D341Med (cell line): ENCODE measurements at places on chromosomes 1 and 21.

DNA sequence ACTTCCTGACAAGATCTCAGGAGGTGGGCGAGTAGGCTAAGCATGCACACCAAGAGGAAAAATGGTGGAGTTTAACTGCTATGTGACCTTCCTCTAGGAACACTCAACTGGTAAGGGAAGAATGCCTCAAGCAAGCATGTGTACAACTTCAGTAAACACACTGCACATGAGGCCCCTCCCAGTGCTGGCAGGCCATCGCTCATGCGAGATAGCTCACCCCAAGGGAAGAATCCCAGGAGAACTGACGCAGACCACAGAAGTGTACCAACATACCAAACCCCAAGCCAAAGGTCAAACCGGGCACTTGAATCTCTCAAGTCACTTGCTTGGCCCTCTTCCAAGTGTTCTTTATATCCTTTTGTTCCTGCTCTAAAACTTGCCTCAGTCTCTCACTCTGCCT lies 40.5 kb upstream of the GALNT2 start:
- DNase-seq: no peak

DNA sequence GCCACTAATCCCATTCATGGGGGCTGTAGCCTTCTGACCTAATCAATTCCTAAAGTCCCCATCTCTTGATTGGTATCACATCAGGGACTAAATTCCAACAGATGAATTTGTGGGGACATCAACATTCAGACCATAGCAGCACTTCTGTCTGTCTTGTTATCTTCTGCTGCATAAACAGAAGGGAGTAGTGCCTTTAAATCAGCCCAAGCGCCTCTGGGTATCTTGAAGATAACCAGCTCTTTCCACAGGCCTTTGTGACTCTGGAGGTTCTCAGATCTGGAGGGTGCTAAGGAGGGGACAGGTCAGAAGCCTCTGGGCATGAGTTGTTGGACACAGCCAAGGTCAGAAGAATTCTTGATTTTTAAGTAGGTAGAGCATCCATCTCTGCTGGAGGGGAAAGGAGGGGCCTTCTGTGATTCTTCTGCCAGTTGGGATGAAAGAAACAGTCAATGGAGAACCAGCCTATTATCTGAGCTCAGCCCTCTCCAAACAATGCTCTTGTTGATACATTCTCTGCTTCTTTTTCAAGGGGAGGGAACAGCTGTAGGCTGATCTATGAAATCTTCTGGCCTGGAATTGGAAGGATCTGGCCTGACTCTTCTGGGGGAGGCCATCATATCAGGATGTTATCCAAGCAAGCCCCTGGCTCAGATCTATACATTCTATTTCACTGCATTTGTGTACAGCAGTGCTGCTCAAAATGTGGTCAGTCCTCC lies 31.3 kb upstream of the LRIG2 start:
- DNase-seq: no peak

GRCh38 chr1:215290018-215290417 lies 207.5 kb downstream of the KCNK2 start:
- no peak for DNase-seq

DNA sequence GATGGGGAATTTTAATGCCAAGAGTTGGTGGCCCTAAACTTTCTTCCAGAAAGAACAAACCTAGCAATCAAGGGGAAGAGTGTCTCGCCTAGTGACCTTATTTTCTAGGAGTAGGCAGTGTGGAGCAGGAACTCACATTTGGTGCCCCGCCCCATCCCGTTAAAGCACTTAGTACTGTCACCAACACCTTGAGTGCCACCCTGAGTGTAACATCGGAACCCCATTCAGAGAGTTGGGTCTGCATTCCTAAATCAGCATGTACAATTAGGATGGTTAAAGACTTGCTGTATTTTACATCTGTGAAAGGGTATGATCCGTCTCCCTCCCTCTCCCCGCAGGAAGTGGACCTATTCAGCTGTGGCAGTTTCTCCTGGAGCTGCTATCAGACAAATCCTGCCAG lies 15.5 kb downstream of the ETS2 start:
- no peak for DNase-seq

DNA sequence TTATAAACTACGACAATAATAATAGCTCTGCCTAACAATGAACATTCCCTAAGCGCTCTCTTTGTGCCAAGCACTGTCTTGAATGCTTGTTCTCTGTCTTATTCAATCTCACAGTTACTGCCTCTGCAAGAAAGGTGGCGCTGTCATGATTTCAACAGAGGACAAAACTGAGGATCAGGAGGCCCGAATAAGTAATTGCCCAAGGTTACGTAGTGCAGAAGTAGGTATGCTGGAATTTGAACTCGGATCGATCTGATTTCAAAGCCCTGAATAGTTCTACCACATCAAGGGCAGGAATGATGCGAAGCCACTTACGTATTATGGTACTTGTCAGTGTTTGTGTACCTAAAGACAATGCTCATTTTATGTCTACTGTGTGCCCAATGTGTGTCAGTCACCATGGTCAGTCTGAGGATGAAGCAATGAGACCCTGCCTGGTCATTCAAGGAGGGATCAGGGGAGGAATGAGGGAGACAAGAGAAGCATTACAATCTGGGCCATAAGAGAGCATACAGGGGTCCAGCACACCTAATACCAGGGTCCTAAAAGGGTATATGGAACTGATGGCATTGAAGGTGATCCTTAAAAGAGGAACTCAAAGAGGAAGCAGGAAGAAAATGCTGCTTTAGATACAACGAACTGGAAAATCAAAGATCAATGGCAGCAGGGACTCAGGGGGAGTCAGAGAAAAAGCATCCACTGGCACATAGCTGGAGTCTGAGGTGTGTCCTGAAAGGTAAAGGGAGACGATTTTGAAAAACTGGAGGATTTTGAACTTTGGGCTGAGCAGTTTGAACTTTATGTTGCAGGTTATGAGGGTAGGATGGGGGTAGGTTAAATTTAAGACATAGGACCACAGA lies 389.2 kb downstream of the PLPP3 start:
- DNase-seq: no peak
